ENCODE measurements at places on chromosomes 2 and 18.

- no peak for DNase-seq
Measured at GRCh38 chr2:241940329-241940728, 70.8 kb downstream of the RTP5 start.

- no peak for DNase-seq
Measured at GRCh38 chr2:18299423-18300212, 260.8 kb downstream of the RDH14 start.

- no peak for DNase-seq
Measured at GRCh38 chr2:60091266-60091665, 462.2 kb downstream of the BCL11A start.

DNA sequence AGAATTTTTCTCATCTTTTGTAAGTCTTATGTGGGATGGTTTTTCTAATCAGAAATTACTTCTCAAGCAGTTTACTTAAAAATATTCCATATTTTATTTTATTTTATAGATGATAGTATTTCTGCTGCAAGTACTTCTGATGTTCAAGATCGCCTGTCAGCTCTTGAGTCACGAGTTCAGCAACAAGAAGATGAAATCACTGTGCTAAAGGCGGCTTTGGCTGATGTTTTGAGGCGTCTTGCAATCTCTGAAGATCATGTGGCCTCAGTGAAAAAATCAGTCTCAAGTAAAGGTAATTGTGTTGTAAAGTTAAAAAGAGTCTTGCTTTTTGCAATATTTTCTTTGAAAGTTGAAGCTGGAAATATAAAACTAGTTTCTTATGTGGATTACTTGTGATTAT lies 76.2 kb downstream of the EML4 start:
- DNase-seq: no peak

DNA sequence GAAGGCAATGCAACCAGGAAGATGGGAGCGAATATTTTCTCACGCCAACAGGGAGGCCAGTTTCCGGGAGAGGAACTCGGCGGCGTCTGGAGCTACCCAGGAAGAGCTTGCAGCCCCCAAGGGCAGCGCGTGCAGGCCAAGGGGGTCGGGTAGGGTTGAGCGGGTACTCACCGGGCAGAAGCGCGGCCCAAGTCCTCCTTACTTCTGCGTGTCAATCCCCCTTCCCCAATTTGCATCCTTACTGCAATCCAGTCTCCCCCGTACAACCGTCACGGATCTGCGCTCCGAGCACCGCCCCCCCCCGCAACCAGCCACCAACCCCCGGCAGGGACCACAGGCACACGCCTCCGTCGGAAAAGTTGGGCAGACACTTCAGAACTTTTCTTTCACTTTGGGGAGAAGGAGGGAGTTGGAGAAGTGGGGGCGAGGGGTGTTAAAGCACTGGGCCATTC lies 1.3 kb downstream of the ATP8B1 start:
- no peak for DNase-seq

DNA sequence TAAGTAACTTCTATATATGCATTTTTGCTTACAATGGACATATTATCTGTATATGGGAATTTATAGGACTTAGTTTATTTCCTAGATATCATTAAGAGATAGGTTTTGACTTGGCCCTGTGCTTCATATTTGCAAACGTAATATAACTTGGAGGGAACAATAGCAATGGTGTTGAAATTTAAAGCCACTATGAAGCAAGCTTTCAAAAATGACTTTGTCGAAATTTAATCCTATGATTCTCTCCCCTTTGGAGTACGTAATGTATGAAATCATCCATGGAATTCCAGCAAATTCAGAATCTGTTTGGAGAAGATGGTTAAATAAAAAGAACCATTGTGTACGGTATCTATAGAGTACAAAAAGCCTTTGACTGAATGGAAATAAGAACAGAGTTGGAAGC lies 486.3 kb downstream of the ARHGAP15 start:
- DNase-seq: no peak

- no peak for DNase-seq
Measured at GRCh38 chr2:53286345-53286744, 481.3 kb upstream of the CHAC2 start.

- no peak for DNase-seq
Measured at GRCh38 chr2:171365232-171365631, 68.6 kb downstream of the METTL8 start.

DNA sequence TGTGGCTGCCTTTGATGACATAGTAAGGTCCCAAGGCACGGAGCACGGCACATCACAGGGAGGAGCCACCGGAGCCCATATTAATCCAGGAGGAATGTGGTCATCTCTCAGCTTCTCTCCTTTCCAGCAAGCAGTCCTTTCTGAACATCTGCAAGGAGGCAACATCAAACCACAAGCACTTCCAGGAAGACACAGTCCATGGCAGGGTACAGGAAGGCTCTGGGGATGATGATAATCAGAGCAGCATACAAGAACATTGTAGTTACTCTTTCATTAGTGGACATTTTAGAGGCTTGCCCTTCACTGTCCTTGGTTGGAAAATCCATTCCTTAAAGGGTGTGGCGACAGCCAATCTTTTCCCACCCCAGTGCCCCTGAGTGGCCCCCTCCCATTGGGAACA lies 31.1 kb downstream of the YPEL5 start:
- no peak for DNase-seq

- no peak for DNase-seq
Measured at GRCh38 chr2:231716666-231717280, 8.4 kb downstream of the PTMA start.

DNA sequence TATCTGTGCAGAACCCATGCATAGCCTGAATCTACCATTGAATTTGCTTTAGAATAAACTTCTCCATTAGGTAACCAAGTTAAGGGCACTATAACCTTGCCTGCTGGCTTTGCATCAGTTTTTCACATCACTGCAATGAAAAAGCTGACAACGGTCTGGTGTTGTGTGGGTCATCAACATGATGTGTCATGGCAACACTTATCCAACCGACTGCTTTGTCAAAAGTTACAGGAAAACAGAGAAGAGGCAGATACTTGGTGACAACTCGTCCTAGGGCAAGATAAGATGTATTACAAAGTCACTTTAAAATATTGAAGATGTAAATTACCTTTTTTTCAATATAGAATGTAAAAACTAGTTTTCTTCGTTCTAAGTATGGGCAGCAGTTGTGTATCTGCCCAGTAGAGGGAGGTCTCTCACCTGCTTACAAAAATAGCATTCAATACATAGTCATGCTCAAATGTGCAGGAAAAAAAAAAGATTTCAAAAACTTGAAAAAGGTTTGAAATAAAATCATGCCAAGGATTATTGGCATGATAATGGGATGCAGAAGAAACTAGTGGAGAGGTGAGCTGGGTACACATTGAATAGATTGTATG lies 96.3 kb downstream of the EVA1A start:
- no peak for DNase-seq

- DNase-seq: no peak
Measured at GRCh38 chr18:29184654-29185053, 1007.7 kb upstream of the CDH2 start.

GRCh38 chr18:55317864-55318263 lies 270.1 kb downstream of the TCF4 start:
- no peak for DNase-seq

- DNase-seq: no peak
Measured at GRCh38 chr2:3128786-3129185, 248.8 kb downstream of the EIPR1 start.

DNA sequence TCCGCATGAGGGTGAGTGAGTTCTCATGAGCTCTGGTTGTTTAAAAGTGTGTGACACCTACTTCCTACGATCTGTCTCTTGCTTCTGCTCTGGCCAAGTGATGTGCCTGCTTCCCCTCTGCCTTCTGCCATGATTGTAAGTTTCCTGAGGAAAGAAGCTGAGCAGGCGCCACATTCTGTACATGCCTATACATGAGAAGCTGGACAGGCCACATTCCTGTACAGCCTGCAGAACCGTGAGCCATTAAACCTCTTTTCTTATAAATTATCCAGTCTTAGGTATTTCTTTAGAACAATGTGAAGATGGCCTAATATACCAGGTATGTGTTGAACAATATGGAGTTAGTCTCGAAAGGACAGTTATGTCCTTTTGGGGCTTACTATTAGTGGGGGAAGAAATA lies 281.0 kb downstream of the ALK start:
- no peak for DNase-seq

GRCh38 chr2:156884216-156884615 lies 373.3 kb upstream of the GALNT5 start:
- no peak for DNase-seq

- no peak for DNase-seq
Measured at GRCh38 chr2:54770211-54770610, 46.7 kb downstream of the EML6 start.

DNA sequence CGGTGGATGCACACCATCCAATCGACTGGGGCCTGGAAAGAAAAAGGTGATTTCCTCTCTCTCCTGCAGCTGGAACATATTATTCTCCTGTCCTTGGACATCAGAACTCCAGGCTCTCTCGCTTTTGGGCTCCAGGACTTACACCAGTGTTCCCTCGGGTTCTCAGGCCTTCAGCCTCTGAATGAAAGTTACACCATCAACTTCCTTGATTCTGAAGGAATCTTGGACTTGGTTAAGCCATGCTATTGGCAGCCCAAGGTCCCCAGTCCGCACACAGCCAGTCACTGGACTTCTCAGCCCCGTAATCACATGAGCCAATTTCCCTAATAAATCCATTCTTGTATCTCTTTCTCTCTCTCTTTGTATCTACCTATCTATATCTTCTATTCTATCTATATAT lies 418.9 kb downstream of the IRS1 start:
- no peak for DNase-seq

DNA sequence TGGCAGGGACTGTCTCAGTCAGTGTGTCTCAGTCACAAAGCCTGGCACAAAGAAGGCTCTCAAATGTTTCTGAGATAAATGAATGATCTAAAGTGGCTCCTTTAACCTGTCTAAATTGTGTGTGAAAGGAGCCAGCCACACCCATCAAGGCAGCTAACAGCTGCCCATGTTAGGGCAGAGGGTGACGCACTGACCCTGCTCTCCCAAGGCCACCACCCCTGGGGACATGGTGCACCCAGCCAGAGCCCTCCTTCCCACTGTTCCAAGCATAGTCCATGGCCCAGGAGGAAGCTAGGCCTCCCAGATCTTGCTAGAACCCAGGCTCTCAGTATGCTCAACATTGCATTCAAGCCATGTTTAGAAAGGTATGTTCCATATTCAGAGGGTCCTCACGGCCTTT lies 100.3 kb downstream of the KLHL29 start:
- no peak for DNase-seq

DNA sequence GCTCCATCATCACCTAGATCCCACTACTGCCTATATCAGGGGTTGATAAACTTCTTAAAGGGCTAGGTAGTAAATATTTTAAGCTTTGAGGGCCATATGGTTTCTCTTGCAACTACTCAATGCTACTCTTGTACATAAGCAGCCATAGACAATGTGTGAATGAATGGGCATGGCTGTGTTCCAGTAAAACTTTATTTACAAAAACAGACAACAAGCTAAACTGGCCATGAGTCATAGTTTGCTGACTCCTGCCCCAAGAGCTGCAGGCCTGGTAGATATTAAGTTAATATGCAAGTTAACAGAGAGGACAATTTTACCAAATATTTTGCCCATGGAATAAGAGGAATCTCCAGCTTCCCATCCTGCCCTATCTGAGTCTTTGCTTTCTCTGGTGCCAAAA lies 29.8 kb upstream of the MYO3B start:
- DNase-seq: no peak

DNA sequence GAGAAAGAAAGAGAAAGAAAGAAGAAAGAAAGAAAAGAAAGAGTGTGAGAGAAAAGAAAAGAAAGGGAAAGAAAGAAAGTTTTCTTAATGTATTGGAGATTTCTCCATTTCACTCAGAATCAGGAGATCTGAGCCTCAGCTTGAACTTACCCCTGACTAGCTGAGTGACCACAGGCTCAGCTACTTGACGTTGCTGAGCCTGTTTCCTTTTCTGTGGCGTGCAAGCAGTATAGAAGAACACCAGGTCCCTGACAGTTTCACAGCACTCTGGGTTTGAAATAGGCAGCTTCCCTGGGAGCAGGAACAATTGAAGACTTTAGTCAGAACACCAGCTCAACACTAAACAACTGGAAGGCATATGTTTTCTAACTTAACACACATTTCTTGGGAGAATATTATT lies 44.7 kb downstream of the MARCO start:
- no peak for DNase-seq

- DNase-seq: no peak
Measured at GRCh38 chr18:26438980-26439379, 109.4 kb downstream of the KCTD1 start.

DNA sequence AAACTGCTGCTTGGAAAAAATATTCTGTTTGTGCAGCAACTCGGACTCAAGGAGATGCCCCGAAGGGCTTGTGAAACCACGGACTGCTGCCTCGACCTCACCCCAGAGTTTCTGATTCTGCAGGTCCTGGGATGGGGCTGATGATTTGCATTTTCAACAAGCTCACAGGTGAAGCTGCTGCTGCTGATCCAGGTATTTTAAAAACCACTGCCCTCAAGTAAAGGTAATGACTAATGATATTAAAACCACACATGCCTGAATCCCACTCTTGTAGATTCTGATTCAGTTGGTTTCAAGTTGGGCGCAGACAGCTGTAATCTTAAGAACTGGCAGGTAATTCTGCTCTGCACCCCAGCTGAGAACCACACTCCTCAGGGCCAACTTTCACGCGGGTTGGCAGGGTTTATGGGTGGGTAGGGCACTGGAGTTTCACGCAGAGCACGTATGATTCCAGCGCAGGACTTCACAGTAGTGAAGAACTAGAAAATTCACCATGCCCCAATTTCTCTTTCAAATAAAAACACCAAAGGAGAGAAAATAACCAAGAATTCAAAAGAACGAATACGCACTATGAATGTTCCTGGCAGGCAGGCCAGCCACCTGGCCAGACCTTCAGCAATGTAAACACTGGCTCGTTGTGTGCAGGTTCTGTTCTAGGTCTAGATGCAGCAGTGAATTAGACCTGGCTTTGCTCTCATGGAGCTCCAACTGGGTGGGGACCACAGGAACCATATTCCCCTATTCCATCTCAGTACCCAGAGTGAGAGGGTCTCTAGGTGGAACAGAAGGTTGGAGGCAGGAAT lies 74.6 kb upstream of the ZFP36L2 start:
- DNase-seq: no peak

DNA sequence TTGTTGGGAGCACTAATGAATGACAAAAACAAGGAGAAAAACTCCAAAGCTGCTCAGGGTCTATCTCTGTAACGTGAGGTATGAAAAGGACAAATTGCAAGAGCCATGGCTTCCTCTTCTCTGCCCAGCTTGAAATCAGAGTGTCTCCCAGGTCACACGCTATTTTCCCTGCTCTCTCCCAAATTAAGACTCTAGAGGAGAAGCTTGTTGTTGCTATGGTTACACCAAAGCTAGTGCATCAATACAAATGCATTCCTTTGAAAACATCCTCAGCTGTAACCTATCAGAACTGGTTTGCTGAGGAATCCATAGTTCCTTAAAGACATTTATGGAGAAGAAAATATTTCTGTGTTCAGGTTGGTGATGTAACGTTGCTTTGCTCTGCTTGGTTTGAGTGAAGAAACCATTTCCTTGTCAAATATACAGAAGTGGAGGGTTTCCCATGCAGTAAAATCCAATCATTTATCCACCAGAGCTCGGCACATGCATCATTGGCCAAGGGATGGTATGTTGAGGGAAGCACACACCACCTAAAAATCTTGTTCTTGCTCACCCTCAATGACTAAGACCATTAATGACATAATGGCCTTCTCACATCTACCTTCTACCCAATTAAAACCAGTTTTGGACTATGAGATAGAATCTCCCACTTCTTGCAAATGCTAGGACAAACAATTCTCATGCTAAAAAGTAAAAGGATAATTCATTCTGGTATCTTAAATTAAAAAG lies 2135.6 kb upstream of the CELF4 start:
- DNase-seq: no peak
